Left renal pelvis (tissue), 4 donors: ENCODE measurements at places on chromosomes 2 and 18. TPM values are rescaled to one million over a fixed set of nuclear protein-coding genes. Genes with fewer than 3 reads are reported as not detected.

GRCh38 chr2:226130192-226130591 is 669.4 kb downstream of the IRS1 start:
- no peak for DNase-seq

- DNase-seq: no peak
These were observed 103.9 kb downstream of the CCBE1 start for GRCh38 chr18:59593291-59593717.

POTEJ gene
- polyA plus RNA-seq: not detected

- no peak for DNase-seq
These were observed 23.3 kb downstream of the MPHOSPH10 start for GRCh38 chr2:71153585-71154224.

GRCh38 chr2:76642129-76642528 is 880.0 kb downstream of the LRRTM4 start:
- DNase-seq: no peak

DNA sequence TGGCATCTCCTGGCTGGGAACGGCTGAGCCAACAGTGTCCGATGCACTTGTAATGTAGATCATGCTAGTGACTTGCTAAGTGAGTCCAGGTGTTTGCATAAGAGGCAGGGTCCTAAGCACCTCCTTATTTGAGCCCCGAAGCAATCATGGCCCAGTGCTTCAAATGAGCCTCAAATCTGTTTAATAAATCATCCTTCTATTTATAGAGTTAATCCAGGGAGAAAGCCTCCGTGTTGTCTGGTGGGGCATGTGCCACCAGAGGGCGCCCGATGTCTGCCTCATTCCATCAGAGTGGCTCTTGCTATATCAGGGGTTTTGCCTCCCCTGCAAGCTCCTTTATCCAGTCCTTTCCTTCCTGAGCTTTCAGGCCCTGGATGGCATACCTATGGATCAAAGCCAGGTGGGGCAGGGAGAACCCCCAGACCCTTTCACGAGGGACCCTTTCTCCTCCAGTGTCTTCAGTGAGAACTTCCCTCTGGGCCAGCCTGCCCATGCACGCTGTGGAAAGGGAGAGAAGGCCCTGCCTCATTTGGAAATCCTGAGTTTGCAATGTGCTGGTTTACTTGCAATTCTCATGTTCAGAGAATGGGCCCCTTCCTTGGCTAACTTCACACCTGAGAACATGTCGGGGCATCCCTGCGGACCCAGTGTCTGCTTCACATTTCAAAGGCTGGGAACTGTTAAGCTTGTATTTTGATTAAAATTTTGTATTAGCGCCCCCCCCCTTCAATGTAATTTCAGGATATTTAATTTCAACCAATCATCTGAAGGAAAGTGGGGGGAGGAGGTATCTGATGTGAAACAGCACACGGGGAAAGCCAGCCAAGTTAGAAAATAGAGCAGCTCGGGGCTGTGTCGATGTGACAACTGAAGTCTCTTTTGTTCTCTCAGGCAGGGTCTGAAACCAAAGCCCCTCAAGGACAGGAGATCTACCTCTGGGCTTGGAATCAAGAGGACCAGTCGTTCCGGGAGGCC is 39.7 kb downstream of the RDH14 start:
- peak; percentile 69 for DNase-seq

DNA sequence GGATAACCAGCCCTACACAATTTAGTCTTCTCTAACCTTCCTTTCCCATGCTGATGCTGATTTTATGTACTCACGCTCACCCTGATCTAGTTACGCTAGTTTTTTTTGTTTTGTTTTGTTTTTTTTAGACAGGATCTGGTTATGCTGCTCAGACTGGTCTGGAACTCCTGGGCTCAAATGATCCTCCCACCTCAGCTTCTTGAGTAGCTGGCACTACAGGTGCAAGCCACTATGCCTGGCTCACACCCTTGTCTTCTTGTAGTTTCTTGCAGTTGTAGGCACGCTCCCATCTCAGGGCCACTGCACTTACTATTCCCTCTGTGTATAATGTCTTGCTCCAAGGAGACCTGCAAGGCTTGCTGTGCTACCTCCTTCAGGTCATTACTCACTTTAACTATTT is 6.2 kb downstream of the PELI1 start:
- DNase-seq: no peak

GRCh38 chr2:74554820-74555531 is 456 bp downstream of the DOK1 start:
- DNase-seq: no peak

GRCh38 chr18:76405681-76406356 is 89.2 kb downstream of the ZNF516 start:
- no peak for DNase-seq

DNA sequence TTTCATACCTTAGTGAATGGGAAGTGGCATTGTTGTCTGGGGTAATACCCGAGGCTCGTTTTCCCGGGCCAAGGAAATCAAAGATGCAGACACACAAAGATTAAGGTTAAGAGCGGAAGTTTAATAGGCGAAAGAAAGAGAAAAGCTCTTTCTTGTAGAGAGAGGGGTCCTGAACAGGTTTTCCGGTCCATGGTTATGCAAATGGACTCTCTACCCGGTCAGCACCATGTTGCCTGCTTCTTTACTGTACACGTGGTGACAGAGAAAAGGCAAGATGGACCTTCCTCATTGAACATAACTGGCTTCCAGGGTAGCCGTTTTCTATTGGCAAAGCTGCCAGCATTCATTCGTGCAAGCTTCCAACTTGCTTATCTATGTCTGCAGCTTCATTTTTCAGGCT is 2063.5 kb downstream of the SUCLG1 start:
- no peak for DNase-seq
